ENCODE measurements at places on chromosomes 11 and 22.

- DNase-seq, result no peak
Observed at GRCh38 chr11:70146299-70146698, 56.8 kb upstream of the FADD start.

- DNase-seq, result no peak
Observed at GRCh38 chr11:93287434-93287833, 43.1 kb upstream of the DEUP1 start.

- DNase-seq, result no peak
Observed at GRCh38 chr11:118382954-118383353, 18.5 kb upstream of the ATP5MG start.

GRCh38 chr11:12848413-12848812, 160.7 kb upstream of the RASSF10 start:
- DNase-seq, result no peak

- no peak for DNase-seq
Observed at GRCh38 chr22:36193577-36193976, 8.0 kb downstream of the APOL4 start.

DNA sequence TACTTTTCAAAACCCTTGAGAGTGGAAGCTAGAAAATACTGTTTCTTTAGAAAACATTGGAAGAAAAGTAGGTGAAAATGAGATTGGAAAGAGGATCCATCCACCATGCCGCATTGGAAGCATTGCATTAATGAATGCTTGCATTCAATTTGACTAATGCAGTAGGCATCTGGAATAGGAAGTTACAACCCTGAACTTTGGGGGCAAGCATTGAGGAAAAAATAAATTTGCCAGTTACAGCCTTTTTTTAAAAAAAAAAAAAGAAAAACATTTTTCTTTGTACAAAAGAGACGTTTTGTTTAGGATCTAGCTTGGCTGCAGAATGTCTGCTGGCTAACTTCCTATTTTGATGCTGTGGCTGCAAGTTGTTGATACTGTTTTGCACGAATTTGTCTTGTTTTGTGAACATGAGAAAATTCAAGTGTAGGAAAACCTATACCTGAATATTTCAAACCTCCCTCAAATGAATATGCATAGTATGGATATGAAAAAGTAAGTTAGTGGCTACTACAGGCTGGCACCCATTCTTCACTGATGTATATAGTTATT, 28.1 kb downstream of the RTN3 start:
- DNase-seq, result no peak

DNA sequence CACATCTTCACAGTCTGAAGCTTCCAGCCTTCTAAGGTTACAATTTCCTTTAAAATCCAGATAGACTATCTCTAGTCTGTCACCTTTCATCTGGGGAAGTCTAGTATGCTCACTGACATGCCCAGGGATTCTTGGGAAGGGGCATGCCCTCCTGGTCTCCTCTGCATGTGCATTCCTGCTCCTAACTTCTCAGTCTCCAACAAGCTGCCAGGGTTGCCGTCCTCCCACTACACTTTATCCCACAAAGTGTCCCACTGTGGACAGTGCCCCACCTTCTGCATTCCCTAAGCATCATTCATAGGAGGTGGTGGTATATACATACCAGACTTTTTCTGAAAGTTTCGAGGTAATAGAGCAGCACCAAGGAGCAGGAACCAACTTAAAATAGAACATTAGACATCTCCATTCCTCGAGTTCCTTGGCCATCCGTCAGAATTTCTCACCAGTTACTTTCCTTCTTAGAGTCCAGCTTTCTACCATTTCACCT, 28.7 kb downstream of the EIF3F start:
- DNase-seq, result no peak

- no peak for DNase-seq
Observed at GRCh38 chr22:47591709-47592108, 829.3 kb downstream of the TBC1D22A start.

DNA sequence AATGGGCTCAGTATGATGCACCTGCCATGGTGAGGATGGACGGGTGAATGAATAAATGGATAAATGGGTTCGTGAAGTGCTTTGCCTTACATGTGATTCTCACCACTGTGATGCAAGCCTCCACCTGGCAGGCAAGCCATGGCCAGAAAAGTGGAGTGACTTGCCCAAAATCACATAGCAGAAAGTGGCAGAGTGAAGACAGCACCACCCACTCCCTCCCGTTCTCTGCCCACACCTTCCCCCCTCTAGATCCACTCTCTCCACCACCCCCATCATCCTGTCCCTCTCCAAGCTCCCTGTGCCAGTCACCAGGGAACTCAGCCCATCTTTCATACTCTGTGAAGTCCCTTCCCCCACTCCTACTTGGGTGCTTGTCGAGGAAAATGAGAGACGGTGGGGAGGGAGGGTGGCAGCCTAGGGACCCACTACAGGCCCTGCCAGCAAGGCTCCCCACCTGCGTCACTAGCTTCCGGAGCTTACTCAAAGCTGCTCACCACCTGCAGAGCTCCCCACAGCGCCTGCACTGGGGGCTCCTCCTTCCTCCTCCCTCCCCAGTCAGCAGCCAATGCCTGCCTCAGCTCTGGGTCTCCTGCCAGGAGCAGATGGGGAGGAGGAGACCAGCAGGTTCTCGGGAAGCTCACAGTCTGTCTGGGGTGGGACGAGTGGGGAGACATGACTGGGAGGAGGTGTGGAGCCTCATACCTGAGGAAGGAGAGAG, 82.3 kb downstream of the PDE2A start:
- no peak for DNase-seq

GRCh38 chr11:119529936-119530335, 107.0 kb upstream of the THY1 start:
- DNase-seq, result no peak

DNA sequence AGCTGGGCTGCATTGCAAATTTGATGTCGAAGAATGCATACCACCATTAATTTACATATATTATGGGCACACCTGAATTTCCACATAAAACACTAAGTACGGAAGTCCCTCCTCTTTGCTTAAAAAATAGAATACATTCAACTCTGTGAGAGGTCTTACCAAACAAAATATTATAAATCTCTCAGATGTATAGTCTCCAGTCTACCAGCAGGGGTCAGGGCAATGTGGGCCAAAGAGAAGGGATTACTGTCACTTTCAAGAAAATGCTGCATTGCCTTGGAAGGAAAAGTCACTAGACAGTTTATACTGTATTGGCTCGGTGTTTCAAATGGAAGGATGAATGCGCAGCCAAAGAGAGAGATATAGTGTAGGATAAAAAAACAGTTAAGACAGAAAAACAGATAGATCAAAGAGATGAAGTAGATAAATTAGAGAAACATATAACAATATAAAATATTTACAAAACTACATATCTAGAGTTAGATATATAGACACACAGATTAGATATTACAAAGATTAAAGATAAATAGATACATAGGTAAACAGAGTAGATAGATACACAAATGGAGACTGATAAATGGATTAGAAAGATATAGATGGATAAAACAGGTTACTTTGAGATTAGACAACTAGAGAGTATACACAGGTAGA, 20.9 kb downstream of the SERGEF start:
- DNase-seq, result peak; percentile 49

DNA sequence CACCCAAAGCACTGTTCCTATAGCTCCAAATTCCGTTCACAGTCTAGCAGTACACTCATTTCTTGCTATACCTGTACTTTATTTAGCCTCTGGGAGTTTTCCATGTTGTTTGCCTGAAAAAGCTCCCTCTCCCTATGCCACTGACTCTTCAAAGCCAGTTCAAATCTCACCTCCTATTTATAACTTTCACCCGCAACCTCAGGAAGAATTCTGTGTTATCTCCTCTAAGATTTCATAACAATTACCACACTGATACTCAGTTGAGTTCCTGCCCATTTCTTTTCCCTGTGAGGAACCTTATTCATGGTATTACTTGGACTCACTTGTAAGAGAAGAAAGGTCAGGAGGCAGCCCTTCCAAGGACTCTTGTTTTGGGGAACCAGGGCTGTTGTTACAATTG, 25.2 kb downstream of the GDPD4 start:
- no peak for DNase-seq

DNA sequence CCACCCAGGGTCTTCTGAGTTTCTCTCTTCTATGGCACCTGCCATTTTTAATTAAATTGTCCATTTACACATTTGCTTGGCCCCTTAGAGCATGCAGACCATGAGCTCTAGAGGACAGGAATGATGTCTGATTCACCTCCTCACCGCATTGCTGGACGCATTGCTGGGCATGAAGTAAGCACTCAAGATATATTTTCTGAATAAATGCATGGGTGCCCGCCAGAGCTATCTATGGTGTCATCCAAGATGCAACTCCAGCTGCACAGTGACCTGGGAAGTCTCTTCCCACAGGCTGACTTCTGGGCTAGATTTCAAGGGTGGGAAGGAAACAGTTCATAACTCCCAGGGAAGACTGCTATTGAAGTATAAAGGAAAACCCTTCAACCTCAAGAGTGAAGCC, 66.6 kb upstream of the ASPHD2 start:
- DNase-seq, result no peak

- no peak for DNase-seq
Observed at GRCh38 chr11:108587109-108587508, 6.5 kb downstream of the EXPH5 start.

DNA sequence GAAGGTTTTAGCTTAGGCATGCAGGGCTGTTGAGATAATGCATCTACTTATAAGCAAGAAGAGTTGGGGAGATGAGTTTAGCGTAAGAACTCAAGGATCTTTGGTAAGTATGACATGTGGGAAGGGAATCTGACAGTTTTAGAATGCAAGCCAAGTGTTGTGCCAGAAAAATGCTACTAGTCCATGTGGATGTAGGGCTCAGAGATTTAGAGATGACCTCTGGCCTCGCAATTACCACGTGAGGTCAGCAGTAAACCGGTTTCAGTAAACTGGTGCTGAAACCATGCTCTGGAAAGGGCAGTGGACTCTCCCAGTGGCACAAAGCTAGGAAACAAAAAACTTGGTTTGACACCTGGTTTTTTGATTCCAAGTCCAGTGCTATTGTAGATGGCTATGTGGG, 18.9 kb downstream of the MRPL16 start:
- no peak for DNase-seq

DNA sequence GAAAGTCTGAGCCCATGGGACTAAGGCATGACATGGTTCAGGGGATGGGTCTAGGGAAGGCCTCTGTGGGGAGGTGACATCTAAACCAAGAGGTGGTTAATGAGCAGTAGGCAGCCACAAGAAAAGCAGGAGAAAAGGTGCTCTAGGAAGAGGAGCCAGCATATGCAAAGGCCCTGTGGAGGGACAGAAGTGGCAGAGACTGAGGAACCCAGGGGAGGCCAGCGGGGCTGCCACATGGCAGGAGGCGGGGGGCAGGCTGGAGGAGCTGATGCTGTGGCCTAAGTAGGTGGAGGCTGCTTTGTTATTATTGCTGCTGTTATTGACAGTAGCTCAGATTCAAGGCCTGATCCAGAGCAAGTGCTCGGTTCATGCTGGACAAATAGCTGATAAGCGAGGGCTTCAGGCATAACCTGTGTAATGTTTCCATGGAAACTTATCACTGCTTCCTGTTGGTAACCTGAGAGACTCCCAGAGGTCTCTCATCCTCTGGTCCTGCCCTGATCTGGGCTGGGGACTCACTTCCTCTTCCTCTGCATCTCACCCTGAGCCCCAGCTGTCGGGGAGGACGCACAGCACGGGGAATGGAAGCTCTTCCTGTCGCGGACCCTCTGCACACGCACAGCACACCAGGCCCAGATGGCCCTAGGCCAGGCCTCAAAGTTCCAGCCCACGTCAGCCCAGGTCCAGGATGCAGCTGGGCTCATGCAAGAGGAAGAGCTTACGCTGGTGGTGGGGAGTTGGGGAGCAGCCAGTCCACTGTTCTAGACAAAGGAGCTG, 75.2 kb upstream of the TP53I11 start:
- no peak for DNase-seq

DNA sequence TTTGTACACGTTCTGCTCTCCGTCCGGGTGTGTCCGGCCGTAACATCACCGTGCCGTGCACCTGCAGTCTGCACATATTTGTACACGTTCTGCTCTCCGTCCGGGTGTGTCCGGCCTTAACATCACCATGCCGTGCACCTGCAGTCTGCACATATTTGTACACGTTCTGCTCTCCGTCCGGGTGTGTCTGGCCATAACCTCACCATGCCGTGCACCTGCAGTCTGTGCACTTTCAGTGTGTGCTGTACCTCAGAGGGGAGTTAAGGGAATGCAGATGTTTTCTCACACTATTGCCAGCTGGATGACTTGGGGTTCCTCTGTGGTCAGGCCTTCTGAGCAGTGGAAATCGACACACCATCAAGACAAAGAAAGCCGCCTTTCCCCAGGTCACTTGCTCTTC, 4.2 kb downstream of the TTLL8 start:
- DNase-seq, result no peak

GRCh38 chr11:76620489-76620888, 50.1 kb downstream of the LRRC32 start:
- no peak for DNase-seq

DNA sequence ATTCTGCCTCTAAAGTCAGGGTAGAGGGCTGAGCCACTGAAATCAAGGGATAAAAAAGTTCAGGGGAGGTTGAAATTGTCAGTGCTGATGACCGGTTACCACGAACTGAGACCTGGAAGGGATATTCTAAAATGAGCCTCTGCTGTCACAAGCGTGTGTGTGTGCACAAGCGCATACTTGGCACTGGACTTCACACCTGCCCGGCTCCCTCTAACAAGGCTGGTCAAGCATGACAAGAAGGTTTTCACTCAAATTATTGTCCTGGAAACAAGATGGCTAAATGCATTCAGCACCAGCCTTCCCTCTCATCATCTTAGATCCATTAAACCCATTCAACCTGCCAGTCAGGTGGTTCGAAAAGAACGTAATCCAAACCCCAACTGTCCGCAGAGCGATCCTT, 54.8 kb upstream of the CECR2 start:
- no peak for DNase-seq

- DNase-seq, result no peak
Observed at GRCh38 chr11:134585666-134586610, 173.9 kb upstream of the B3GAT1 start.

- no peak for DNase-seq
Observed at GRCh38 chr11:79794484-79795393, 353.9 kb upstream of the TENM4 start.

GRCh38 chr22:30272781-30273601, 6.3 kb upstream of the OSM start:
- DNase-seq, result peak; percentile 30

- no peak for DNase-seq
Observed at GRCh38 chr22:45906946-45907345, 70.0 kb downstream of the WNT7B start.

GRCh38 chr11:64306876-64307622, 1.7 kb downstream of the ESRRA start:
- DNase-seq, result no peak

GRCh38 chr11:4808476-4808875, 4.3 kb upstream of the OR52R1 start:
- DNase-seq, result no peak

- DNase-seq, result no peak
Observed at GRCh38 chr11:42543844-42544419, 767.9 kb upstream of the API5 start.

GRCh38 chr22:37233751-37234631, 10.1 kb downstream of the RAC2 start:
- peak; percentile 74 for DNase-seq

- DNase-seq, result no peak
Observed at GRCh38 chr22:40240686-40241085, 63.0 kb downstream of the TNRC6B start.

Data from inflammatory macrophage (primary cell).